Foreskin keratinocyte (primary cell): ENCODE measurements at places on chromosomes 12 and 14. TPM values are rescaled to one million over a fixed set of nuclear protein-coding genes. Genes with fewer than 3 reads are reported as not detected.

- DNase-seq: no peak
Measured at GRCh38 chr14:96108061-96108795, 69.1 kb downstream of the C14orf132 start.

GPR137C gene
- 0.17 and 0.21 TPM in 2 replicates for total RNA-seq

- no peak for DNase-seq
Measured at GRCh38 chr14:99067141-99067920, 204.7 kb downstream of the BCL11B start.

DNA sequence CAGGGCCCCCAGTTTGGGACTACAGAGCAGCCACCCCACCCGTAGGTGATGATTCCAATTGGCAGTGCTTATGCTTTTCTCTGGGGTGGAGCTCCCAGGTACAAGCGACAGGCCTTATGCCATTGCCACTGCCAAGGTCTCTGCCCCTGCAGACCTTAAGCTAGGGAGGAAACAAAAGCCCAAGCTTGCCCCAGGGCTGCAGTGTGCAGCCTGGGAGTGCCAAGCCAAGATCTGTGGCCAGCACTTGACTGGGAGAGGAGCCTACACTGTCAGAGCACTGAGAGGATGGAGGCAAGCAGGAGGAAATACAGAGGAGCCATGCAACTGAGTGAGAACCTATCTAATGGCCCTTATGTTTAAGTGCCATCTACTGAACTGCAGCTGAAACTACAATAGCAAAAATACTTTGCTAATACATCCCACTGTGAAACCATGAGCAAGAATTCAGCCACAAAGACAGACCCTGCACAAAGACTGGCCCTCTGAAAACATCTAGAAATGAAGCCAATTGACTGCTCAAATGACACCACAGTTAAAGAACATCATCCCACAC is 17.7 kb upstream of the ASCL1 start:
- DNase-seq: no peak

TAS2R42 gene
- total RNA-seq: not detected in 2 replicates

DNA sequence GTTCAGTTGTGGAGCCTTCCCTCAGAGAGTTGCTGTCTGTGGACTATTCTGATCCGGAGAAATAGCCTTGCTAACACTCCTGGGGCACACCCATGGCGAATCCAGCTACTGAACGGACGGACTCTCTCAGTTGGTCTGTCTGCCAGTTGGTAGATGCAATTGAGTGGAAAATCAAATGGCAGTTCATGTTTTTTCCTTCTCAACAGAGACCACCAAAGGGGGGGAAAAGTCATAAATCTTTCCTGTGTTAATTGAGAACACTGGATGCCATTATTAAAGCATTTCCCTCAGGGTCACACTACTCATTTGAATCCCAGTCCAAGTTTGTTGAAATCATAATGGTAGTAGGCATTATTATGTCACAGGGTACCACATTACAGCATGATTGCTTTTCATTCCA is 354.3 kb upstream of the FAR2 start:
- DNase-seq: no peak

DNA sequence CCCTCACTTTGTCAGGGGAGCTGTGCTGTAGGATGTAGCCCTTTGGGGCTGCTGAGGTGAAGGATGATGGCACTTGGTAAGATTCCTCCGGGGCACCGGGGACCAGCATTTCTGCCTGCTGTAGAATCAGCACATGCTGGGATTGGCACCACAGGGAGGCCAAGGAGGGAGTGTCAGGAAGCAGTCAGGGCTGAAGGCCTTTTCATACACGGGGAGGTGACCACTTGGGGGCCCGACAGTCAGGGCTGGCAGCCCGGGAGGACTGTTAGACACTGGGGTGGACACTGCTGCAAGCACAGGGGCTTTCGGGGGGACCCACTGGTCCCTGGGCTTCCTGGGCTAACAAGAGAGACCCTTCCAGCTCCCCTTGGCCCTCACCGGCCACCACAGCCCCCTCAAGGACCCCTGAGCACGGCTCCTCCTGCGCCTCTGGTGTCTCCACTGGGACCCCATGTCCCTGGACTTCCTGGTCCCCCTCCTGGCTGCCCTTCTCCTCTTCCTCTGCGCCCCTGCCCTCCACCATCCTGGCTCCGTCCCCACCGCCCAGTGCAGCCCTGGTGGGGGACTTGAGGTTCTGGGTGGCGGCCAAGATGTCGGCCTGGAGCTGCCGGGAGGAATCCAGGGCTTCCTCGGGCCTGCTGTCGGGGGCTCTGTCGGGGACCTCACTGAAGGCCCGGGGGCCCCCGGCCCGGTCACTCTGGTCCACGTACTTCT is 6.5 kb downstream of the TMEM119 start:
- no peak for DNase-seq

ZDHHC22 gene
- total RNA-seq: not detected in 2 replicates
